NCI-H187 treated with DMSO at 0.1 percent for 48 hours (cell line): ENCODE measurements at places on chromosomes 3 and 15.

DNA sequence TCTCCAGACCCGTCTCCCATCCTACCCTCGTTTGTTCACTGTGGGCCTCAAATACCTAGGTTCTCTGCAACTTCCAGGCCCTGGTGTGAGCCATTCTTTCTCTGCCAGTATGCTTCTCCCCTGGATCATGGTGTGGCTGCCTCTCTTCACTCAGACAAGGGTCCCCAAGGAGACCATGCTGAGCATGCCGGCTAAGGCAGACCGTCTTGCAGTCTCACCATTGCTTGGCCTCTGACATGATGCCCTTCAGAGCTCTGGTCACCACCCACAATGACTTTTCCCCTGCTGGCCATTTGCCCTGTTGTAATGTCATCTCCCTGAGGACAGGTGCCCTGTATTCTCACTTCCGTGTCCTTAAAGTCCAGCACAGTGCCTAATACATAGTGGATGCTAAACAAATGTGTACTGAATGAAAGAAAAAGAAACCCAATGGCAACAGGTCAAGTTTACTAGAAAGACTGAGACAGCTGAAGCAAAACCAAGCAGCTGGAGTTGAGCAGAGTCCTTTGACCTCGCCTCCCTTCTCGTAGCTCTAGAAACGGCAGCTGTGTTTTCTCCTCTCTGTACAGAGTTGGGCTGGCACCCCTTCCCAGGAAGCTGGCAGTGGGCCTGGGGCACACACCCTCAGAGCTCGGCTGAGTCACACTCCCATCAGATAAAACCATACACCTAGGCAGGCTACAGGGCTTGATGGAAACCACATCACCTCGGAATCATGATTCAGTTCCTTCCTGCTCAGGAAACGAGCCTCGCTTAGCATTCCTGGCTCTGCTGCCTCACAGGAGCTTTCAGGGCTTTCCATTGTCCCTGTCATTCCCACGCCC is 8.6 kb downstream of the TLR9 start:
- DNase-seq: no peak

GRCh38 chr3:139811331-139811730 is 123.7 kb upstream of the CLSTN2 start:
- DNase-seq: no peak

- no peak for DNase-seq
Measured at GRCh38 chr3:114527036-114527644, 233.3 kb downstream of the TIGIT start.

DNA sequence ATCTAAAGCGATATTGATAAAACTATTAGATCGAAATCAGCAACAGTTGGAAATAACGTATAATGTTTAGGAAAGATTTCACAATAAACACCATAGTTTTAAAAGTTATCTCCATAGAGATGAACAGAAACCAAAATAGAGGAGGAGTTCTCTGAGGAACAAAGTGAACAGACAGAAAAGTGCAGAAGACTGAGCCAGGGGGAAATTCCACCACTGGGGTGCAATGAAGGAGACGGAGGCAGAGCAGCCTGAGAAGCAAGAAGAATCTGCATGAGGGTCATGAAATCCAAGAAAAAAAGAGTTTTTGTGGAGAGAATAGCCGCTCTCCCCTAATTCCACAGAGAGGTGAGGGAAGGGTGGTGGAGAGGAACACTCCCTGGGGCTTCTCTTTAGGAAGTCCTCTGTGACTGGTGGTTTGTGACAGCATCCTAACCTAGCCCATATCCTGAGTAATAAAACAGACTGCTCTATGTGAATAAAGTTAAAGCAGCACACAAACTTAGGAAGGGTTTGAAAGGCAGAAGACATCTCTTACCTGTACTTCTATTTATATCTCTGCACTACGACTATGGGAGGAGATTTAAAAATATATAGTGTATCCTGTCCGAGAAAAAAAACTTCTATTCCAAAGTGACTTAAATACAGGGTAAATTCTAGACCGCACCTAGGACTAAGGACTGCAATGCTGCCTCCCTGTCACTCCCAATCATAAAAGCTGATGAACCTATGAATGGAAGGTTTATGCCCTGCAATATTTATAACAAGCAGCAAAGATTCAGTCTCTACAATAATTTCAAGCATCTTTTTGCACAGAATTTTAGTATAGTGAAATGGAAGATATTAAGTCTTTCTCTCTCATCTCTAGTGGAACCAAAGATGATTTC is 22.9 kb downstream of the ATP8B4 start:
- no peak for DNase-seq

DNA sequence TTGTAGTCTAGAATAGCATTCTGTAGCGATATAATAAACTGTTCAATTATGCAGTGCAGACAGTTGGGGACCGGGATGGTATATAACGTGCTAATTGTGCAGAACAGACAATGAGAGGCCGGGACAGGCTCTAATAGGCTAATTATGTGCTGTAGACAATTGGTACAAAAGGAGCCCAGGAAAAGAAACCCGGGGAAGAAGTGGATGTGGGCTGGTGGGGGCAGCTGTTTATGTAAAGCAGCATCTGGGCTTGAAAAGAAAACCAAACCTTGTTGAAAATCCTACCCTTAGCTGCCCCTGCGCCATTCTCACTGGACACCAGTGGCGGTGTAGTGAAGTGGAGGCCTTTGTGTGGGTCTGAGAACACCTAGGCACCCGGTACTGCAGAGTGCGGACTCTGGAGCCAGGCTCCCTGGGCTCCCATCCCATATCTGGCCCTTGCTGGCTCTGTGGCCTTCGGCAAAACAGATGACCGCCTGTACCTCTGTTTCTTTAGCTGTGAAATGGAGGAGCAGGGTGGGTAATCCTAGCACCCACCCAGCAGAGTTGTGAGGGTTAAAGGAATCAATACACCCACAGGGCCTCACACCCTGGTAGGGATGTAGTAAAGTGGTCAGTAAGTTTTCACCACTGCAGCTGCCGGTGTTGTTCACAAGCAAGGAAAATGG is 51.5 kb downstream of the CMTM6 start:
- no peak for DNase-seq

GRCh38 chr15:77659350-77660321 is 26.9 kb upstream of the LINGO1 start:
- no peak for DNase-seq
